ENCODE measurements at places on chromosomes 4 and X. TPM values are rescaled to one million over a fixed set of nuclear protein-coding genes. Genes with fewer than 3 reads are reported as not detected.

GRCh38 chrX:78388663-78389062 is 61.3 kb upstream of the CYSLTR1 start:
- no peak for DNase-seq

- DNase-seq: no peak
These were observed 96.0 kb downstream of the SMARCA1 start for GRCh38 chrX:129427267-129427666.

XKRX gene
- 0.96 TPM for total RNA-seq

DNA sequence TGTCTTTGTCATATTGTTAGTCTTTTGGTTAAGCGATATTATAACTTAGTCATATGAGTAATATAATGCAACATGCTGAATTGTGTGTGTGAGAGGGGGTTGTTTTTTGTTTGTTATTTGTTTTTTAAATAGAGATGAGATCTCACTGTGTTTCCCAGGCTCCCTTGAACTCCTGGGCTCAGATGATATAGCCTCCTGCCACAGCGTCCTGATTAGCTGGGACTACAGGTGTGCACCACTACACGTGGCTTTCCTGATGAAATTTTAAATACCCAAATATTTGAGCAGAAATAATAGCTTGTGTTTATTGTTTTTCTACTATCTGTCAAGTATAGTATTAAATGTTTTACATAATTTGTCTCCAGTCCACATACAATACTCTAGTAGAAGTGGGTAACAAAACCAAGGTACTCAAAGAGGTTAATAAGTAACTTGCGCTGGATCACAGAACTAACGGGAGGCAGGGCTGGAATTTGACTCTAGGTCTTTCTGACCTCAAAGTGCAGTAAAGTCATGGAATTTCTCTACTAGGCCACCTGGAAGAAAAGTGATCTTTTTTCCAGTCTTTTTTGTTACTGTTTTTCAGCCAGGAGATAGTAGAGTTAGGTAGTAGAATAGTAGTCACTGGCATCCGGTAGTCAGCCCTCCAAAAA is 47.8 kb downstream of the CLCN3 start:
- DNase-seq: no peak

DNA sequence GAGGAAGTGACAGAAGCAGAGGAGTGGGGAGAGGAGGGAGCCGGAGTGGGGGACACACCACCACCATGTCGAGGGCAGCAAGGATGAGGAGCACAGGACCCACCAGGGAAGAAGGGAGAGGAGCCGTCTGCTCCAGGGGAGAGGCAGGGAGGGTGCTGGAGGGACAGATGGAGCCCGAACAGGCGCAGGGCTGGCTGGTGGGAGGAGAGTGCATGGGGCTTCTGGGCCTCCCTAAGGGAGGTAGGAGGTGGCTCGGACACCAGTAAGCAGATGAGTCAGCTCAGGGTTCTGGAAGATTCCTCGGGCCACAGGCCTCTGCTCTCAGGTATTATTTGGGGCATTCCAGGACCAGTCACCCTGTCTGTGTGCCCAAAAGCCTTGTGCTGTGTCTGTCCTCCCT is 29.8 kb downstream of the ATP2B3 start:
- no peak for DNase-seq

PLK4 gene
- 4.7 TPM for total RNA-seq

- no peak for DNase-seq
These were observed 124.5 kb downstream of the PDLIM5 start for GRCh38 chr4:94576210-94576609.

DNA sequence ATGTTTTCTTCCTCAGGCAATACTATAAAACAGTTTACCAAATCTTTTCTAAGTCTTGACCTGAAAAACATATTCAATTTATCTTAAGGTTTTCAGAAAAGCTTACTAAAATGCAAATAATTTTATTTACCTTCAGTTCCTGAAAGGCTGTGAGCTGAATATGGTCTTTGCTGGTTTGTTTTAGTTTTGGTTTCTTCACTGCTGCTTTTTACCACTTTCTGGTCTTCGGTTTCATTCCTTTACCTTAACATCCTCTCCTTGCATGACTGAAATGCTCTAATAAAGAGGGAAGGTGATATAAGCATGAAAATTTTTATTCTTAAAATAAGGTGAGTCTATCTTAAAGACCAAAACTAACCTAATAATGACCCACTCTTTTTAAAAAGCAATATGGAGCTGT is 97.1 kb upstream of the NRK start:
- no peak for DNase-seq

NLRP2B gene
- 0.16 TPM for total RNA-seq

HTR2C gene
- 0.75 TPM for total RNA-seq

DNA sequence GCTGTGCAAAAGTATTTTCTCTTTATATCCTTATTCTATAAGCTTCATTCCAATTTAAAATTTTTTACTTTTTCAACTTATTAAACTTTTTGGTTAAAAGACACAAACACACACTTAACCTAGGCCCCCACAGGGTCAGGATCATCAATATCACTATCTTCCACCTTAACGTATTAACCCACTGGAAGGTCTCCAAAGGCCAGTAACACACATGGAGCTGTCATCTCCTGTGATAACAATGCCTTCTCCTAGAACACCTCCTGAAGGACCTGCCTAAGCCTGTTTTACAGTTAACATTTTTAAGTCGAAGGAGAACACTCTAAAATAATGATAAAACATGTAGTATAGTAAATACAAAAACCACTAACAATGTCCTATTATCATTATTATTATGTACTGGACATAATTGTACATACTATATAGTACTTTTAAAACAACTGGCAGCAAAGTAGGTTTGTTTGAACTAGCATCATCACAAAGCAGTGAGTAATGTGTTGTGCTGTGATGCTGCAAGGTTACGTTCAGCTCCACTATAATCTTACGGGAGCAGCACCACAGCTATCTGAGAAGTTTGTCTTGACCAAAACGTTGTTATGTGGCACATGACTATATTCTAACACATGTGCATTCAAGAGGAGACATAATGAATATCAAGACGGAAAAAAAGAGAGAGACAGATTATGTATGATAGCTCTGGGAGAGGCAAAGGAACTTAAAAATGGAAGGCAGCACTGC is 33.7 kb downstream of the DHX15 start:
- no peak for DNase-seq

DNA sequence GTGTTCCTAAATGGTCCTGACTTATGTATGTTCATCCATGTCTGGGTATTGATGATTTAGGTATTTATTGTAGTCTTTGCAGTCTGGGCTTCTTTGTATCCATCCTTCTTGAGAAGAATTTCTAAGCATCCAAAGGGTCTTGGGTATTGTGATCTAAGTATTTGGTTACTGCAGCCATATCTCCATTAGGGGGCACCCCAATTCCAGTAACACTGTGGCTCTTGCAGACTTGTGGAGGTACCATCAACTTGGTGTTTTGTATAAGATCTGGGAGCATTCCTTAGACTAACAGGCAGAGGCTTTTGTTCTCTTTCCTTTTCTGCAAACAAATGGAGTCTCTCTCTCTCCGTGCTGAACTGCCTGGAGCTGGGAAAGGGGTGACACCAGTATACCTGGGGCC is 113.7 kb upstream of the NEXMIF start:
- no peak for DNase-seq

- DNase-seq: no peak
These were observed 157.2 kb downstream of the ATP10D start for GRCh38 chr4:47642191-47642830.

- no peak for DNase-seq
These were observed 625 bp upstream of the GABRA4 start for GRCh38 chr4:46994007-46994405.

GRCh38 chr4:5019796-5020195 is 538 bp upstream of the CYTL1 start:
- DNase-seq: no peak

DNA sequence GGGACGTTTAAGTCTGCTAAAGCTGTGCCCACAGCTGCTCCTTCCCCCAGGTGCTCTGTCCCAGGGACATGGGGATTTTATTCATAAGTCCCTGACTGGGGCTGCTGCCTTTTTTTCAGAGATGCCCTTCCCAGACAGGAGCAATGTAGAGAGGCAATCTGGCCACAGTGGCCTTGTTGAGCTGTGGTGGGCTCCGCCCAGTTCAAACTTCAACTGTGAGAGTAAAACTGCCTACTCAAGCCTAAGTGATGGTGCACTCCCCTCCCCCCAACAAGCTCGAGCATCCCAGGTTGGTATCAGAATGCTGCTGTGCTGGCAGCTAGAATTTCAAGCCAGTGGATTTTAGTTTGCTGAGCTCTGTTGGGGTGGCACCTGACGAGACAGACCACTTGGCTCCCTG is 1371.4 kb downstream of the ADGRL3 start:
- DNase-seq: no peak

DNA sequence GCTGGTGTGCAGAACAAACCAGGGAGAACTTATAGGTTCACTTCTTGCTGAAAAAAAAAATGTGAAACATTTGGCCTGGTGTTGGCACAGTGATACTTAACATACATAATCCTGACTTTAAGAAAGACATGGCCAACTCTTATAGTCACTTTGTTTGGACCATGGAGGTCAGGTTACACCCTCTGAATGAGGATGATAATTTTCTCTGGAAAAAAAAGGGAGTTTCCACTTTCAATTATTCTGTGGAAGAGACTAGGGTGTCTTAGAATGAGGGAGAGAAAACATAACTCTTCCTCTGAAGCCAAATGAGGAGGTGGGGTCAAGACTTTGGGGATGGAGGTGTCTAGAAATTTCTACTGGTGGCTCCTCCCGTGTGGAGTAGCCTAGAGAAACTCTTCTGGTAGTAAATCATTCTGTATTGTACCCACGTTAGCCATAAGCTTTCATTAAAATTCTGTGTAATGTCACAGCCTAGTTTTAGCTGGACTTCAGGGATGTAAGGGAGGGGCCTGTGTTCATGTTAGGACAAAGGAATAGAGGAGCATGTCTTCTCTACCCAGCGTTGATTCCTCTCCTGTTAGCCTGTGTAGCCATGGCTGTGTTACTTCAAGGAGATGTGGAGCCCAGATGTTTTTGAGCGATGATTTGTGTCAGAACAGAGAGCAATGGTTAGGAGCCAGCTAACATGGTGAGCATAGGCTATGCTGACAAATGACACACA is 328.3 kb downstream of the GPAT3 start:
- DNase-seq: no peak

GRCh38 chrX:107207089-107207488 is 678 bp downstream of the DNAAF6 start:
- no peak for DNase-seq

- DNase-seq: no peak
These were observed 75.9 kb upstream of the RPL34 start for GRCh38 chr4:108544481-108544880.

- no peak for DNase-seq
These were observed 24.1 kb upstream of the SOD3 start for GRCh38 chr4:24771241-24771640.

FATE1 gene
- total RNA-seq: not detected

- no peak for DNase-seq
These were observed 163.9 kb upstream of the SLC7A11 start for GRCh38 chr4:138405934-138406567.

- DNase-seq: no peak
These were observed 51.5 kb upstream of the GPRIN3 start for GRCh38 chr4:89358935-89359638.

GRCh38 chrX:11131146-11131545 is 20.0 kb downstream of the HCCS start:
- DNase-seq: no peak

DNA sequence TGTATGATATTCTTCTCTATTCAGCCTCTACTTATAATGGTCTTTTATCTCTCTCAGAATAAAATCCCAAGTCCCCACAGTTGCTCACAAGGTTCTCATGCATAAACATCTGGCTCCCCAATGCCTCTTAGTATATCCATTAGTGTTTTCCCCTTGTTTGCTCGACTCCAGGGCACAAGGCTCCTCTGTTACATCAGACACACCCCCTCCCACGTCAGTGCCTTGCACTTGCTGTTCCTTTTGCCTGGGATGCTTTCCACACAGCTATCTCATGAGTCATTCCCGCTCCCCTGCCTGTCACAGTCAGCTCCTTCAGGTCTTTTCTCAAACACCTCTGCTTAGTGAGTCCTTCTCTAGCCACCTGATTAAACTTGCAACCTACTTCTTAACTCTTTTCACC is 260.2 kb downstream of the IL1RAPL1 start:
- DNase-seq: no peak

- DNase-seq: no peak
These were observed 185.8 kb upstream of the STK26 start for GRCh38 chrX:131837325-131837724.

- no peak for DNase-seq
These were observed 313.8 kb downstream of the CAMK2D start for GRCh38 chr4:113447769-113448168.

ADH1A gene
- not detected for total RNA-seq

FGB gene
- 1.3 TPM for total RNA-seq

GRCh38 chr4:37219242-37219641 is 25.3 kb upstream of the NWD2 start:
- DNase-seq: no peak

CYLC1 gene
- total RNA-seq: not detected

- DNase-seq: no peak
These were observed 55.7 kb upstream of the NUDT6 start for GRCh38 chr4:122978109-122978508.

DNA sequence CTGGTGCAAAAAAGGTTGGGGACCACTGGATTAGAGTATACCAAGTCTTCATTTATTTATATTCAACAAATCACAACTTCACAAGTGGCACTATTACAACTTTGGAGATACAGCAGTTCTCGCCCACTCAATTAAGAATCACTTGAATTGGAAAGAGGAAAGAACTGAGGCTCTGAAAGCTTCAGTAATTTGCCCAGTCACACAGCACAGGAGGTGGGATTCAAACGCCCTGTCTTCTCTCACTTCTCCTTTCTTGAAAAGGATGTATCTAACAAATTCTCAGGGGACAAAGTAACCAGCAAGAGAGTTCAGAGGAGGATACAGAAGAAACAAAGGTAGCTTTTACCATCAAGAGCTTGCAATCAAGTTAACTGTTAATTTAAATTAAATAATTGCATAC is 12.4 kb downstream of the SMIM14 start:
- DNase-seq: no peak

- no peak for DNase-seq
These were observed 140.9 kb upstream of the ATP6AP2 start for GRCh38 chrX:40439625-40440532.

DNA sequence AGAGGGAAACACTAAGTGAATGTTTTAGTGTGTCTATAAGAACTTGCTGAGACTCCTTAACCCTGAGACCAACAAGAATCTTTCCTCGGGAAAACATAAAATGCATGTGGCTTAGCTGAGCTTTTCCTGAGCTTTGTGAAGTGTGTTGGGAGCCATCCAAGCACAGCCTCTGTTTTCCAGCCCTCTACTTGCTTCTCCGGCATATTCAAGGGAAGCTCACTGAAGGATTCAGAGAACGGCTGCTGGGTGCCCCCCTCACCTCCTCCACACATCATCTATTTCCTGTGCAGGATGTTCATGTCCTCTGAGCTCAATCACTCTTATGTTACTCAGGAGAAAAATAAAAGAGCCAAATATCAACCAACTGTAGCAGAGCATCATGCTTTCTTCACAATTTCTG is 492.1 kb downstream of the IL15 start:
- DNase-seq: no peak

- DNase-seq: no peak
These were observed 738.2 kb downstream of the ADGRL3 start for GRCh38 chr4:61938250-61938846.

ARL9 gene
- total RNA-seq: 1.3 TPM

GRCh38 chr4:187077744-187078401 is 354.2 kb upstream of the FAT1 start:
- DNase-seq: no peak

FAM241A gene
- total RNA-seq: 5.1 TPM
